CD4-positive, CD25-positive, alpha-beta regulatory T cell (primary cell): ENCODE measurements at places on chromosomes 16 and 17. TPM values are rescaled to one million over a fixed set of nuclear protein-coding genes. Genes with fewer than 3 reads are reported as not detected.

PIRT gene
- not detected for total RNA-seq

ACE gene
- 4.2 TPM for total RNA-seq

FOXO3B gene
- total RNA-seq = 4.5 TPM

ZP2 gene
- not detected for total RNA-seq

BIRC5 gene
- total RNA-seq = 2.7 TPM

SDR42E2 gene
- 3.5 TPM for total RNA-seq

PLLP gene
- not detected for total RNA-seq

WFDC1 gene
- total RNA-seq = not detected

KRTAP1-5 gene
- not detected for total RNA-seq

LRRC37A2 gene
- 74.3 TPM for total RNA-seq

CCL7 gene
- total RNA-seq = not detected

PTGES3L gene
- total RNA-seq = 1.5 TPM

HBM gene
- not detected for total RNA-seq

PDE6G gene
- 0.67 TPM for total RNA-seq

CCL3 gene
- total RNA-seq = not detected

TBC1D3E gene
- not detected for total RNA-seq

PRSS36 gene
- 0.39 TPM for total RNA-seq

OR1G1 gene
- not detected for total RNA-seq
